ENCODE measurements at places on chromosomes 1 and 21.

DNA sequence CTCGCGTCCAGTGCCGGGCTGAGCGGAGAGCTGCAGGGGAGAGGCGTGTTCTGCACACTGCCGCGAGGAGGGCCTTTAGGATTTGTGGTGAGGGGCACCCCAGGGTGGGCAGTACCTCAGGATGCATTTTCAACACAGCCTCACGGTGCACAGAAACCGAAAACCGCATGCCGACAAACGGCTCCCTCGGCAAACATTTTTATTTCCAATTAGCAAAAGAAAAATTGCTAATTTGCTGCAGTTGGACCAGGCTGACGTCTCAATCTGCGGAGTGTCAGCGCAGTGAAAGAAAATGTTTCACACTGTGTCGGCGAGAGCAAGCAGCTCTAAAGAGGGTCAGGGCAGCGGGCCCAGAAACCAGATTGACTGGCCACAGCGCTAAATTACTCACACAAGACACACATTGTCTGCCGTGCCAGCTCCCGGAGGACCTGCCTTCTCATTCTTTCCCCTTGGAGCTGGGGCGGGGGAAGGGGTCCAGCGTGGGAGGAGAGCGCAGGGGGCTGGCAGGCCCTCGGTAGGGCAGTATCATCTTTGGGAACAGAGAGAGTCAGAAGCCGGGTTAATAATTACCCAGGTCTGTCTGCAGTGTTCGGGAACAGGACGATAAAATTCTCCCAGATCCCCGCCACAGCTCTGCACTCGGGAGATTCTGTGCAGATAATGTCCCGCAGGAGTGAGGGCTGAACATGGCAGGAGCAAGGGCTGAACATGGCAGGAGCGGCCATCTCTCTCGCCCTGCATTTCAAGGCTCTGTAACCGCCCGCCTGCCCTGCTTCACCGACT lies 150.2 kb downstream of the PRDM16 start:
- peak; percentile 90 for DNase-seq

DNA sequence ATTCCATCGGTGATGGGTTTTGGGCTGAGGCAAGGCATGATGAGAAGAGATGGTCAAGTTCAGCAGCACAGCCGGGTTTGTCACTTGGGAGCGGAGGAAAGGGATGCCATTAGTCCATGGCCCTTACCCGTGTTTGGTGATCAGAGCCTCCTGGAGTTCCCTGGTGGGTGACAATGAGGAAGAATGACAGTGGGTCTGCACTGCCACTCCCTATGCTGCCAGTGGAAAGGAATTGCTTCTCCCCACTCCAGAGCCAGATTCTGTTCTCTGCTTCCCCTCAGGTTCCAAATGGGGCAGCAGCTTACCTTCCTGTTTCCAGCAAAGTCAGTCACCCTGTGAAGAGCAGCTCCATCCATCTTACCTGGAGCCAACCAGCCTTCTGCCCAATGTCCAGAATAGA lies 393.1 kb downstream of the PTPRU start:
- no peak for DNase-seq

GRCh38 chr1:229007167-229007566 lies 263.7 kb upstream of the RAB4A start:
- DNase-seq = no peak

DNA sequence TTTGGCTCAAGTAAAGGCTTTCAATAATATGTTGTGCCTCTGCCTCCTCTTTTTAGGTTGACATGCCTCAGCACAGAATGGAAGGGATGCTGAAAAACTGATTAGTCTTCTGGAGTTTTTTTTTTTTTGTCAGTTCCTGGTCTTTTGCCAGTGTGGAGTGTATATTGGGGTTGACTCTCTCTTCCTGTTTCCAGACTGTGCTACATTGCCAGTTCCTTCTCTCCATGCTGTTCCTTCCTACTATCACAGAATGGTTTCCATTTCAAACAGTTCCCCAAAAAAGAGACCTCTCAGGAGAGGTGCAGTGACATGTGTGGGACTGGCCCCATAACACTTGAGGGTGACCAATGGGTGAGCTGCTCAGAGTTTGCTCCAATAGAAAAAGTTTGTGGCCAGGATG lies 101.7 kb upstream of the ETV3 start:
- no peak for DNase-seq

DNA sequence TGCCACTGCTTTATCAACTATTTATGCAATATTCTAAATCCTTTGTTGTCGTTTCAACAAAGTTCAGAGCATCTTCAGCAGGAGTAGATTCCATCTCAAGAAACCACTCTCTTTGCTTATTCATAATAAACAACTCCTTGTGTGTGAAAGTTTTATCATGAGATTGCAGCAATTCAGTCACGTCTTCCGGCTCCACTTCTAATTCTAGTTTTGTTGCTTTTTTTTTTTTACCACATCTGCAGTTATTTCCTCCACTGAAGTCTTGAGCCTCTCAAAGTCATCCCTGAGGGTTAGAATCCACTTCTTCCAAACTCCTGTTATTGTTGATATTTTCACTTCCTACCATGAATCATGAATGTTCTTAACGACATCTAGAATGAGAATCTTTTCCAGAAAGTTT lies 14.8 kb upstream of the ETS2 start:
- DNase-seq = no peak

DNA sequence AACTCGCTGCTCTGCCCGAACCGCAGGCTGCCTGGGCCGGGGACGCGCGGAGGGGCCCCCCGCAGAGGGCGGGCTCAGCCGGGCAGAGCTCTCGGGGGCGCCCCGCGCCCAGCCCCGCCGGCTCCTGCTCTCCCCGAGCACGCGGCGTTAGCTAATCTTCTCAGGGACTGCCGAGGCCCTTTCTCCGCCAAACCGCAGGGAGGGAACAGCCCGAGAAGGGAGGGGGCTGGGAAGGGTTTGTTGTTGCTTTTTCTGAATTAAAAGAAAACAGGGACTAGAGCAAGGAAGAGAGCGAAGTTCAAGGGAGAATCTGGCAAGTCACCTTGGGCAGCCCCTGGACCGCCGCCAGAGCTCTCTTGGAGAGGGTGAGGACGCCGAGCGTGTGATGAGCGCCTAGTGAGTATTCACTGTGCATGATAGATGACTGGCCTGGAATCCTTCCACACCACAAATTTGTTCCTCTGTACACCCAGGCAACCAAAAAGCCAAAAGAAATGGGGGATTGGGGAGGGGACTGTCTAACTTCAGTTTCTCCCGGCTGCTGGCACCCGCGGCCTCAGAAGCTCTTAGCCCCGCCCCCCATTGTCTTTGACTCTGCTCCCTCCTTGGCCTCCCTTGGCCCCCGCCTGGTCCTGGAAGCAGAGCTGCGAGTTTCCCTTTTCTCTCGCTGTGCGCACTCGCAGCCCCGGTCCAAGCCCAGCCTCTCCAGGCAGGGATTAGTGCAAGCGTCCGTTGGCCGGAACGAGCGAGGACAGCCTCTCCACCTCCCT lies 19.7 kb upstream of the LMX1A start:
- DNase-seq = peak; percentile 85

GRCh38 chr21:10511116-10511515 lies 10.3 kb upstream of the TPTE start:
- no peak for DNase-seq

- DNase-seq = no peak
Observed at GRCh38 chr1:165143437-165144065, 213.0 kb downstream of the LMX1A start.

- no peak for DNase-seq
Observed at GRCh38 chr1:59431566-59432294, 134.8 kb downstream of the FGGY start.

DNA sequence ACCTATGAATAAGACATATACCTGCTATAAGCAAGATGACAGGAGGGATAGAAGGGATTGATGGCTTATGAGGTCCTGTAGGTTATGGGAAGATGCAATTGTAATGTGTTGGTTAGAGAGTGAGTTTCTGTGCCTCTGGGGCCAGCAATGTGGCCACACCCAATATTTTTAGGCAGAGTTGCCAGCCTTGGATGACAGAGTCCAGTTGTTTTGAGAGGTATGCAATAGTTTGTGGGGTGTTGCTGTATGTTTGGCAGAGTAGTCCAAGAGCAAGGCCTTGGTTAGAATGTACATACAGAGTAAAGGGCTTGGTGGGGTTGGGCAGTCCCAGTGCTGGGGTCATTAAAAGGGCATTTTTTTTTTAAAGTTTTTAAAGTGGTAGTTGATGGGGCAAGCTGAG lies 36.6 kb upstream of the PLA2G5 start:
- no peak for DNase-seq

GRCh38 chr1:115107516-115108260 lies 18.4 kb upstream of the TSPAN2 start:
- DNase-seq = no peak

DNA sequence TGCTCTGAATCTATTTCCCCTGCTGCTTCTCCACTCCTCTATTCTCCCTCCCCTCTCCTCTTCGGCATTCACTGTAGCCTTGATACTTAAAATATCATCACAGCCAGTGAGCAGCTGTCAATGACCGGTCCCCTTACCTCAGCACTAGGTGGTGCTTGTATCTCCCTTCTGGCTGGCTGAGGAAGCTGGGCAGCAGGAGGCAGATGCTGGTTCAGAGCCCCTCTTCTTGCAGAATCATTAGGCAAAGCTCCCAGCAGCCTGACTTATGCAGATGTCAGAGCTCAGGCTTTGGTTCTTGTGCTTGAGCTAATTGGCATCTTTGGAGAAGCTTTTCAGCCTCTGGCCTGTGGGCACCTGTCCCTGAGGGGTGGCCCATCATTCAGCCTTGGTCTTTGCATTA lies 31.9 kb upstream of the KCNA2 start:
- DNase-seq = no peak

DNA sequence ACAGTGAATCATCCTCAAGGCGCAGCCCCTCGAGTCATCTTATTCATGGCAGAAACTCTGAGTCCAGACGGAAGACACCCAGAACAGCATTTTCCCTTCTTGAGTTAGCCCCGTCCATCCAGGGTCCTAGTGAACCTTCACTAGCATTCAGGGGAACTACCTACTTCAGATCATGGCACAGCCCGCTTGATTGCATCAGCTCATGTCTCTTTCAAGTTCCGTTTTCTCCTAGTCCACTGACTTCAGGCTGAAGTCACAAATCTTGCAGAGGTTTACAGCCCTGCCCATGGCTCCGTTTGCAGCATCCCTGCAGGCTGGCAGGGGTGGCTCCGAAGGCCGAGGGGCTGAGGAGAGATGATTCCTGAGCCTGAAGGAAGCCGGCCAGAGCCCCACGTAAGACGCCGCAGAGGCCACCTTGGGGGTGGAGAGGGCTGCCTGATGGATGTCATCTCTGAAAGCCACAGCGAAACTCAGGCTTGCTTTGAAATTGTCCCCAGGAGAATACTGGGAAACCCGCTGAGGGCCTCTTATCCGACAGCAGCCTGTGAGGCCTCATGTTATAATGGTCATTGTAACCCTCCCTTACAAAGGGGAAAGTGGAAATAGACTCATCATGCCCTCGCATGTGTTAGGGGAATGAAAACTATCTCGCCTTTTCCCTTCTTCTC lies 310.2 kb upstream of the AJAP1 start:
- DNase-seq = no peak

GRCh38 chr1:193520472-193520871 lies 334.1 kb upstream of the B3GALT2 start:
- DNase-seq = no peak

DNA sequence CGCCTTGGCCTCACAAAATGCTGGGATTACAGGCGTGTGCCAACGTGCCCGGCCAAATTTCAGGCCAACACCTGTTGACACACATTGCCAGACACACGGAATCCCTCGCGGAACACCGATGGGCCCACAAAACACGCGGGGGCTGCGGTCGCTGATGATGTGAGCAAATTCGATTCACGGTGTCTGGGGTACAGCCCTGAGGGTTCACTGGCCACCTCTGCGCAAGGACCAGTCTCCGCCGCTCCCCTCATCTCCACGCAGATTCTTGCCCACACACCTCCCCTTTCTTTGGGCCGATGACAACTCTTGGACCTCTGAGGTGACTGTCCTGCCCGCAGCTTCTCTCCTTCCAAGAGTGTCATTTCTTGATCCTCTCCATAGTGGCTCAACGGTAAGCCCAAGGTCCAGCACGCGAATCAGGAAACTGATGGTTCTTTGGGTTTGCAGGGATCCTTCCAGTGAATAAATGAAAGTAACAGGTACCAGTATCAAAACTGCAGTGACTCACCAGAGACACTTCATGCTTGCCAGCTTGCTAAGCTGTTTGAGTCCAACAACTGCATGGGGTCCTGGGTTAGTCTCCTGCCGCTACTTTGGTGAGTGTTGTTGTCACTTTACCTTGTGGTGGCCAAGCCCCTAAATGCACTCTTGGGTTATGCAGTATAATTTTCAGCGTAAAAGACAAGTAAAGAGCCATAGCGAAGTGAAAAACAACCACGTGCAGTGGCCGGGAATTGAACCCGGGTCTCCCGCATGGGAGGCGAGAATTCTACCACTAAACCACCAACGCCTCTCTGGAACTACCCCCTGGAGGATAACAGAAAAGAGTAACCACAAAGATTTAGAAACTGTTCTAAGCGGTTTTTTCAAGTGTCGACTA lies 11.0 kb upstream of the RNU1-3 start:
- DNase-seq = peak; percentile 9

GRCh38 chr1:168096296-168097165 lies 40.2 kb downstream of the GPR161 start:
- DNase-seq = no peak

DNA sequence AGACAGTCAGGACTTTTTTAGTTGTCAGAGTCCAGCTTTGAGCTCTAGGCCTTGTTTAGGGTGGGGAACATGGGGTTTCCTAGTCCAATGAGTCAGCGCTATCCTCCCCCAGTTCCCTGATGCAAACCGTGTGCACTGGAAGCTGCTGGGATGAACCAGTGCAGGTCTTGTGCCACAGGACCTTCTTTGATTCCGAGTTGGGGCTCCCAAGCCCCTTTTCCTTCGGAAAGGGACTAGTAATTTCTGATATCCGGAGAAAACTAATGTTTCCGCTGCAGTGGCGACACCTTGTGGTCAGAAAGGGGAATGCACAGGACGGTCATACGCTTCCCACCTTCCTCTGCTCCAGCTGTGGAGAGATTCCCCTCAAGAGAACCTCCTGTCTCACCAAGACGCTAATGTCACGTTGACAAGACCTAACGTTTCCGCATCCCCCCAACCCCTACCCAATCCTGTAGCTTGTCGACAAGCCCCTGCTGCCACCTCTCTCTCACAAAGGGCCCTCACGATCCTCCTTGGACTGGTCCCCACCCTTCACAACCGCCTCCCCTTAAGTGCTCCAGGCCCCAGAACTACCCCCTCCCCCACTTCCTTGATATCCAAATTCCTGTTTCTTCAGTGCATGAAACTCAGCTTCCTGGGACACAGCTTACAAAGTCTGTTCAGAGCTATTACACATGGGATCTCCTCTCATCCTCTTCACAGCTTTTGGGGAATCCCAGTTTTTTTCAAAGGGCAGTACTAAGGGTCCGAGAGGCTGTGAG lies 30.9 kb downstream of the GPA33 start:
- peak; percentile 63 for DNase-seq

GRCh38 chr1:161091796-161092507 lies 2.6 kb upstream of the NECTIN4 start:
- DNase-seq = no peak

GRCh38 chr1:10692401-10693021 lies 103.9 kb downstream of the CASZ1 start:
- DNase-seq = no peak

GRCh38 chr1:205283270-205284147 lies 38.0 kb downstream of the NUAK2 start:
- DNase-seq = no peak

GRCh38 chr1:151995774-151996173 lies 2.1 kb upstream of the S100A10 start:
- no peak for DNase-seq

Measured in head of caudate nucleus (tissue), 42 donors.